ENCODE measurements at places on chromosomes 16 and 17. TPM values are rescaled to one million over a fixed set of nuclear protein-coding genes. Genes with fewer than 3 reads are reported as not detected.

- DNase-seq = peak; percentile 72
Measured at GRCh38 chr17:81365148-81365600, 30.1 kb upstream of the BAHCC1 start.

- DNase-seq = peak; percentile 6
Measured at GRCh38 chr16:25126820-25127232, 15.3 kb downstream of the LCMT1 start.

- peak; percentile 88 for DNase-seq
Measured at GRCh38 chr17:57987581-57988300, at the start of gene VEZF1. Gene VEZF1 (minus strand): TSS chr17:57988254. CDS start chr17:57988111, 143 bp downstream.

DNA sequence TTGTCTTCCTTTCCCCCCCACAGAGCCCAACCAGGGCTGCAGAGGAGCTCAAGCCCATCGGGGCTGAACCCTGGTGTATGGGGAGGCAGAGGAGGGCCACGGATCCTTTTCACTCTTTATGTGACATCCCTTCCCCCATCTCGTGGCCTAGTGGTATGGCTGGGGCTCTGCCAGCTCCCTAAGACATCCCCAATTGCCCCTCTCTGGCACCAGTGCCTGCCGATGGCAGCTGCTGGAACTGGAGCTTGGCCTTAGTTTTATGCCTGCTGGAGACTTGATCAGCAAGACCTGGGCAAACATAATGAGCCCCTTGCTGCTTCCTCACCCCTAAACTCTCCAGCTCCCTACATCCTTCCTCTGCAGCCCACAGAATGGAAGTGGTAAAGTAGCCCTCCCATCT, 8.0 kb upstream of the TOP2A start:
- no peak for DNase-seq

The CES3 gene
- total RNA-seq = 1.8 TPM

The C16orf89 gene
- 5.3 TPM for total RNA-seq

All from tongue (tissue), 3 donors.